ENCODE measurements at places on chromosomes 6 and 20. TPM values are rescaled to one million over a fixed set of nuclear protein-coding genes. Genes with fewer than 3 reads are reported as not detected.

DNA sequence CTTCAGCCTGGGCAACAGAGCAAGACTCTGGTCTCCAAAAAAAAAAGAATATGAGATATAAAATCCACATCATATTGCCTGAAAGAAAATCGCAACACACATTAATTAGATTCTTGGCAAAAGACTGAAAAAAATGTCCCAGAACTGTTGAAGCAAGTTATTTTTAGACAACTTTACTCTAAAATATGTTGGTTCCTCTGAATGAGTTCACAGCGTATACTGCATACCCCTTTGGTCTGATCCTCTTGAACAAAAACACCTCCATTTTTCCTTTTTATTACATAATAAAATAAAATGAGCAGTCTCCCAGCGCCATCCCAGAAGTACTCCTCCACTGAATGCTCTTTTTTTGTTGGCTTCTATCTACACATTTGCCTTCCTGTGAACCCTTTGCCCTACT is 126.0 kb upstream of the TMEM170B start:
- DNase-seq = no peak

The C20orf141 gene
- not detected for total RNA-seq

DNA sequence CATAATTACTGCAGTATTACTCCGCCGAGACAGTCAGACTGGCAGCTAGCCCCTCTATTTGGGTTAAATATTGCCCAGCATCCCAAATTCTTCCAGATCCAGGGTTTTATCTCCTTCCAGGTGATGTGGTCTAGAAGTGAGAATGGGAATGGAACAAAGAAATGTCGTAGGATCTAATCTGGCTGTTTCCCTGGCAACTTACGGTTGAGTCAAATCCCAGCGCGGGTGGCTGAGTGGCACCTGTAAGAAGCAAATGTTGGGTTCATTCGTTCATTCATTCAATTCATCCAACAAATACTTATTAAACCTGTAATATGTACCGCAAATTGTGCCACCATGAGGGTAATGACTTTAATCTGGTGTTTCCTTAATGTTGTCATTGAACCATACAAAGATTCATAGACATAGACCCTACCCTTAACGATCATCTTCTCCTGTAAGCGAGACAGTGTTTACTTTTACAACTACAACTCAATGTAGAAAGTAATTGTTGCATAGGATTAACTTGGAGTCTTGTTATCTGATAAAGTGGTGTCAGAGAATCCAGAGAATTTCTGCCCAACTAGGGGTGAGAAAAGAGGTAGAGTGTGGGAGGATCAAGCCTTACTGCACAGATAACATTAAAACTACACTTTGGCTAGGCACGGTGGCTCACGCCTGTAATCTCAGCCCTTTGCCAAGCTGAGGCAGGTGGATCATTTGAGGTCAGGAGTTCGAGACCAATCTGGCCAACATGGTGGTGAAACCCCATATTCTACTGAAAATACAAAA is 91.3 kb upstream of the ADGRF1 start:
- DNase-seq = no peak

DNA sequence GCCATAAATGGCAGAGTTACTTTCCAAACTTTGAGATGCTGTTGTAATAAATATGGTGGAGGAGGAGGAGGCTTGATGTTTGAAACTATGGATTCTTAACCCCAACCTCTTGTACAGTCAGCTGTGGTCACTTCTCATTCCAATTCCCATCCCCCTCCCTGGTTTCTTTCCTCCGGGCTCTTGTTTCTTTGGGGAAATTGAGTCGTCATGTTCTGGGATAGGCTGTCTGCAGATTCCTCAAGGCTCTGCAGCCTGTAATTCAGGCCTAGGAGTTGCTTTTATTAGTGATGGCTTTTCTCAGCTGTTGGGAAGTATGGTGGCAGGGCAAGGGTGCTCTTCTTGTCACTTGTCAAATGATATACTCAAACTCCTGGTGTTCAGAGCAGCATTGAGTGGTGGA is 2.6 kb downstream of the PTK7 start:
- DNase-seq = no peak

GRCh38 chr20:57437672-57438330 is 46.6 kb downstream of the RBM38 start:
- no peak for DNase-seq

GRCh38 chr6:170297576-170298330 is 6.9 kb upstream of the DLL1 start:
- no peak for DNase-seq

GRCh38 chr20:46178891-46179290 is 60.8 kb downstream of the CD40 start:
- no peak for DNase-seq

- DNase-seq = peak; percentile 56
Observed at GRCh38 chr6:154868143-154868594, 126.9 kb upstream of the TIAM2 start.

The ZSWIM3 gene
- 3.9 TPM for total RNA-seq

The SIM1 gene
- 0.51 TPM for total RNA-seq

Measured in Daoy (cell line).